ENCODE measurements at places on chromosomes 2 and 18.

GRCh38 chr18:28404694-28405093, 227.8 kb upstream of the CDH2 start:
- DNase-seq = no peak

GRCh38 chr2:152961351-152961750, 242.9 kb downstream of the ARL6IP6 start:
- no peak for DNase-seq

GRCh38 chr2:71776227-71776626, 322.9 kb downstream of the DYSF start:
- DNase-seq = no peak

- no peak for DNase-seq
Measured at GRCh38 chr18:6901286-6901926, 171.9 kb downstream of the ARHGAP28 start.

DNA sequence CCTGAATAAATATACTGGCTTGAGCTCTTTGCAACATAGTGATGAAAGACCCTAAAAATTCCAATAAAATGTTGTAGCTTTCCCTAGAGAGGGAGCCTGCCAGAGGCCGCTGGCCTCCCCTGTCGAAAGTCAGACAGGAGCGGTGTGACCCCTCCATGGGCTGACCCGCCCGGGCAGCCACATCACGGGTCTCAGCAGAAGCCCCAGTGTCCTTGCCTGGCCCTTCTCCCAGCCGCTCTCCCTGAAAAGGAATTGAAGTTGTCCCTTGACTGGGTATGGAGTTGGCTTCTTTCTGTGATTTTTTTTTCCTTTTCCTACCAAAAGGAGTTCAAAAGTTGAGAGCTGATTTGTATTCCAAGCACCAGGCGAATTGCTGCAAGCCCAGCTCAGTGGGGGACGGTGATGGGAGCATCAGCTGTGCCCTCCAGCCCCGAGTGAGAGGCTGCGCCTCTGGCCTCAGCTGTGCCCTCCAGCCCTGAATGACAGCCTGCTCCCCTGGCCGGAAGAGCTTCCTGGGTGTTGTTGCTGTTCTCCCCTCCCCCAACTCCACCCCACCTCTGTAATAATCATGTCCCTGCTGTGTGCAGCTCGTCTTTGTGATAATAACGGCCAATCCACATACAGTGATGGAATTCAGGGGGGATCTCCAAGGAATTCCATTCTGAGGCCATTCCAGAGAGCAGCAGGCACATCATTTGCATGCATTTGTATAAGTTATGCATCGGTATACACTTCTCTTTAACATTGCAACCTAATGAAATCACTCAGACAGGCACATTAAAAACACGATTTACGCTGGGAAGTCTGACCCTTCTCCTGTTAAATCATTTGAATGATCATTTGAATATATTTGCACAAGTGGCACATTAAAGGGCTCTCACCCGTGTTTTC, 501.0 kb downstream of the EIPR1 start:
- no peak for DNase-seq

- DNase-seq = no peak
Measured at GRCh38 chr18:22783662-22784076, 149.5 kb upstream of the RBBP8 start.

GRCh38 chr2:126846241-126846640, 52.4 kb upstream of the TEX51 start:
- no peak for DNase-seq

GRCh38 chr2:177733-178132, 86.1 kb downstream of the SH3YL1 start:
- no peak for DNase-seq

GRCh38 chr18:56541793-56542192, 96.6 kb downstream of the TXNL1 start:
- DNase-seq = no peak

- DNase-seq = no peak
Measured at GRCh38 chr2:219521066-219521880, 7.0 kb downstream of the ASIC4 start.

DNA sequence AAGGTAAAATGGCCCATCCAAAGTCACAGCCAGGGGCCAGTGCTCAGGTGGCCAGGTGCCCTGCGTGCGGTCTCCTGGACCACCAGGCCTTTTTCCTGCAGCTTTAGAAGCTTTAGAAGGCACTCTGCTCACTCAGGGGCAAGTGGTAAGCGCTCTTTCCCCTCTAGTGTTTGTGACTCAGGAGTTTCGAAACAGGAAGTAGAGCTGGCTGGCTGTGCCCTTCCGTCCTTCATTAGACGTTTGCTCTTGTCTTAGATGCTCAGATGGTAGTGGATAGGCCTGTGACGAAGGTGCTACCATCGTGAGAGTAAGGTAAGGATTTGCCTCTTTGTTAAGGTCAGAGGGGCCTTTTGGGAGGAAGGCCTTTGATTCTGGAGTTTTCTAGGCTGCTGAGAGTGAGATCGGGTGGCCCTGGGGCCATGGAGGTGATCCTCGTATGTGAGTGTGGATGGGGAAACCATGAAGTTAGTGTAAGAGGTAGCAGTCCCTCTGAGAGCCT, at the start of gene CASP8:
Gene CASP8 (plus strand): TSS at position 235 of the 499 bp plus-strand sequence. CDS start 5,951 bp downstream, outside the sequence.
- DNase-seq = no peak

- peak; percentile 37 for DNase-seq
Measured at GRCh38 chr2:36355151-36355889, at the start of gene CRIM1. Gene CRIM1 (plus strand): TSS chr2:36355778. CDS start chr2:36356293, 515 bp downstream.

DNA sequence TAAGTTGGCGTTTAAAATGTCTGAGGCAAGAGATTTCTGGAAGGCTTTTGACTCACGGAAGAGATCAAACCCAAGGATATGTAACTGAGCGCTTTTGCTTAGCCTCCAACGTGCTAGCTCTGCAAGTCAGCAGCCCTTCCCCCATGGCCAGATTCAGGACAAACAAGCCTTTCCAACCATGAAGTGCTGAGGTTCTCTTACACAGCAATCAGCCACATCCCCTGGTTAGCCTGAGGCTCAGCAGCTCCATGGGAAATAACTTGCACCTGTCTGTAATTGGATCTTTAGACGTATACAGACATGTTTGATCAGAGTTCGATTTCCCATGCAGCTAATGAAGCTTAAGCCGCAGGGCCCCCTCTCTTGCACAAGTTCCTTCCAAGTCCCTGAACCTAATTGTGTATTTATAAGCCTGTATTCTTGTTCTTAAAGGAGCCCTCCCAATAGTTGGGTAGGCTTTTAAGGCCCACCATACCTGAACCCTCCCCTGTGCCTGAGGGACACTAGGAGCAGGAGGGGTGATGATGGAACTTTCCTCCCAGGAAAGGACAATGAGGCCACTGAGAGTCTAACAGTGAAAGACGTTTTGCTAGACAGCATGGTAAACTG, 2.1 kb upstream of the TMEM131 start:
- DNase-seq = no peak

- DNase-seq = no peak
Measured at GRCh38 chr2:188474316-188474715, 182.6 kb downstream of the GULP1 start.

- no peak for DNase-seq
Measured at GRCh38 chr2:237390235-237390634, 23.7 kb downstream of the COL6A3 start.

GRCh38 chr2:210673117-210673516, 116.7 kb downstream of the CPS1 start:
- no peak for DNase-seq

DNA sequence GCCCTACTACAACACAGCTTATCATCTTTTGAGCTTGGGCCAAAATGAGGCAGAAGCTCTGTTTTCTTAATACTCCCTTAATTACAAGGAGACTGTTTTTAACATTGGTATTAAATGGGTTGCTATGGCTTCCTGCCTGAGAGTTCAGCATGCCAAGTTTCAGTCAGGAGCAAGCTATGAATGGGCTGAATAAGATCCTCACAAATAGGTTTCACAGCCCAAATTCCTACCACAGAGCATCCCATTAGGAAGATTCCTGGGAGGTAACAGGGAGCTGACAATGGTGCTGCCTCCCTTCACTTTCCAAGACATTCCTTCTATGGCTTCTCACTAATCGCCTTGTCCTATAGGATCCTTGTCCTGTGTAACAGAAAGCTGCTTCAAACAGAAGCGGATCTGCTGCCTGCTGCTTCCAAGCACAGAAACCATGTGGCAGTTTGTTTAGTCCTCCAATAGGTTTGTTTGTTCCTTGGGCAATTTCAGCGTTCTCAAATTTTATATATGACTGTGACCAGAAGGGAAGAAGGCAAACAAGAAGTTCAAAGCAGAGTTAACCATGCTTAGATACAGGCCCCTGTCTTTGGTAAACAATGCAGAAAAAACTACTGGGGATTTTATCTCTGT, 70.9 kb downstream of the NCKAP5 start:
- DNase-seq = no peak

DNA sequence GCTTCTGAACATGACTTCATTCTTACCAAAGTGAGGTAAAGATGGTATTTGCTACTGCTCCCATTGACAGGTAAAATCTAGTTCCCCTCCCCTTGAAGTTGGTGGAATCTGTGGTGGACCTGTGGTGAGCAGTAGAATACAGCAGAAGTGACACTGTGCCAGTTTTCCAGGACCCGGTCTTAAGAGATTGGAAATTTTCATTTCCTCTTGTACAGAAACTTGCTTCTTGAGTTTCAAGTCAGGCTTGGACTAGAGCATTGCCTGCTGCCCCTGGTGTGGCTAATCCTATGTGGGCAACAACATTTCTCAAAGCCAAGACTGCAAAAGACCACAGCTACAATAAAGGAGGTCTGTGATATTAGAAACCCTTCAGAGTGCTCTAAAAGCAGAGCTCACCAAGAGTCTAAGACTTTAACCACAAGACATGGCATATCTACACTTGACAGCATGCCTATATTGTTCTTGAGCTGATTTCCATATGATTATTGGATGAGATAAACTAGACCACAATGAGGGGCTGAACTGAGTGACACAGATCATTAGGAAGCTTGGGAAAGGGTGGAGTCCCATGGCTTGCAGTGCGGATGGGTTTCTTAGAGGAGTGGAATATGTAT, 458.1 kb downstream of the BCL11A start:
- no peak for DNase-seq

- no peak for DNase-seq
Measured at GRCh38 chr2:16584084-16584483, 81.5 kb downstream of the CYRIA start.

DNA sequence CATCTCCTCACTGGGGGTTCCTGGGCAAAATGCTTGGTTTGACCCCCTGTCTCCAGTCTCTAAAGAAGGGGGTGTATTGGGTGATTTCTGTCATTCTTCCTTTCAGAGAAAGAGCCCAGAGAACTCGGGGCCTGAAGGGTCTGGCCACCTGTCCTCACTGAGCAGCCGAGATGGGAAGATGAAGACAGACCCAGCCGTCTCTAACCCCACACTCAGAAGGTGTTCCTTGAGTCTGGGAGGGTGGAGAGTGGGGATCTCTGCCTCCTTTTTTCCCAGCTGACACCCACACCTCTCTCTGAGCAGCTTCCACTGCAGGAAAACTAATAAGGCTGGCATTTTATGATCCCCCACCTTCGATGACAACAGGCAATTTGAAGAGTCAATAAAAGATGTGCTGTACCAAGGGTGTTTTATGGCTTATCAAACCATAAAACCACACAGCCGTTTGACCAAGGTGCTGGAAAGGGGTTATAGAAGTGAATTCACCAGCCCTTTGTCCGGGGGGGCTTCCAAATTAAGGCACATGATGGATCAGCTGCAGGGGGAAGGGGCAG, 213.8 kb downstream of the SMAD2 start:
- DNase-seq = no peak

DNA sequence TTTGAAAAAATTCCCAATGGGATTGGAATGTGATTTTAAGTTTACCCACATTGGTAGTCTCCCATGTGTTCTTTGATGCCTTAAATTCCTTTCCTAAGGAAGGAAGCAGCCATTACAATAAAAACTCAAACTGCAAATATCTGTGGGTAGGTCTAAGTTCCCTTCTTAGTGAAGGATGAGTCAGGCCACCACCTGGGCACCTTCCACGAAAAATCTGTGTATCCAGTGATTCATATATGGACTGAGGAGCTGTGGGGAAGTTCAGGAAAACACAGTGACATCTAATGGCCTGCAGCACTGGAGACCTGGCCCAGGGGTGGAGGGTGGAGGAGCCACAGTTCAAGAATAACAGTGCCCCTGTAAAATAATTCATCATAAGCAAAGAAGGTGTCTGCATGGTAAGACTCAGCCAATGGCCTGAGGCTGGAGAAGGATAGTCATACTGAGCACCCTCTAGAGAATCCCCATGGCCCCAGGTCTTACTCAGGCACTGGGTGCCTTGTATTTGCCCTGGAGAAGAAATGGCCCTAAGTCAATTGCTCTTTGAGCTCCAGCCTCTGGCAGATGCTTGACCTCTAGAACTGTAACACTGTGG, 248.6 kb downstream of the SP3 start:
- no peak for DNase-seq

Measured in GM12891 (cell line).